ENCODE measurements at places on chromosomes 4 and X. TPM values are rescaled to one million over a fixed set of nuclear protein-coding genes. Genes with fewer than 3 reads are reported as not detected.

Gene USP51
- polyA plus RNA-seq: 1.1 TPM

Gene GABRE
- polyA plus RNA-seq: 0.22 TPM

DNA sequence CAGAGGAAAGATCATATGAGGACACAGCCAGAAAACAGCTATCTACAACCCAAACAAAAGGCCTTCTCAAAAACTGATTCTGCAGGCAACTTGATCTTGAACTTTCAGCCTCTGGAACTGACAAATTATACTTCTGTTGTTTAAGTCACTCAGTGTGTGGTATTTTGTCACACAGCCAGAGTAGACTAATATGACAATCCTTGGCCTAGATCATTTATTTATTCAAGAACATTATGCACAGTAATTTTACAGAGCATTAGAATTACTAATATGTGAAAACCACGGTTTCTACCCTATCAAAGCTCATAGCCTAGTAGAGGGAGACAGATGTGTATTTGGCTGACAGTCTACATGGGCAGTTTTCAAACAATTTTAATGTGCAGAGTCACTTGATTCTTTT lies 167.8 kb upstream of the PCDH18 start:
- DNase-seq: no peak

Gene PLK4
- polyA plus RNA-seq: 2.5 TPM

DNA sequence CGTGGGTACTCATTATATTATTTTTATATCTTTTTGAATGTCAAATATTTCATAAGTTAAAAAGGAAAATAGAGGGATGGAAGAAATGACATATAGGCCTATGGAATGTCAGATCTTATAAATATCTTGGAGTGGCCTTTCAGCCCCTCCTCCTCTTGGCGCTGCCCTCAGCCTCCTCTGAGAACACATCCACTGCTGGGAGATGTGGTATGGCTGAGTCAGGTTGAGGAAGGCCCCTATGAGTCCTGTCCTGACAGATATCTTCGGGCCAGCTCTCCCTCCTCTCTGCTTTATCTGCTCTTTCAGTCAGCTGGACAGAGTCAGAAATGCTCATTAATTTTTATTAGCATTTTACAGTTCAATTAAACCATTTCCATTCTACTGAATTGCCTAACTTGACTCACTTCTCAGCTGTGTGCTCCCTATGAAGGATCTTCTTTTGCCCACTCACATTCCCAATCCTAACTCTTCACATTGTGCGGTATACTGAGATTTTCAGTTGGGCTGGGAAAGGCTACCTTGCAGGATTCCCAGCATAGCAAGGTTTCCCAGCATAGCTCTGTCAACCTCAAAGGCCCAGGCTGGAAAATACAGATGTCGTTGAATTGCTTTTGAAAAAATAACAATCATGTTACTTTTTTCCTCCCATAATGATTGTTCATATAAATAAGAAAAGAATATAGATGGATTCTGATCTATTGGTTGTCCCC lies 128.0 kb downstream of the ARHGEF9 start:
- DNase-seq: no peak

DNA sequence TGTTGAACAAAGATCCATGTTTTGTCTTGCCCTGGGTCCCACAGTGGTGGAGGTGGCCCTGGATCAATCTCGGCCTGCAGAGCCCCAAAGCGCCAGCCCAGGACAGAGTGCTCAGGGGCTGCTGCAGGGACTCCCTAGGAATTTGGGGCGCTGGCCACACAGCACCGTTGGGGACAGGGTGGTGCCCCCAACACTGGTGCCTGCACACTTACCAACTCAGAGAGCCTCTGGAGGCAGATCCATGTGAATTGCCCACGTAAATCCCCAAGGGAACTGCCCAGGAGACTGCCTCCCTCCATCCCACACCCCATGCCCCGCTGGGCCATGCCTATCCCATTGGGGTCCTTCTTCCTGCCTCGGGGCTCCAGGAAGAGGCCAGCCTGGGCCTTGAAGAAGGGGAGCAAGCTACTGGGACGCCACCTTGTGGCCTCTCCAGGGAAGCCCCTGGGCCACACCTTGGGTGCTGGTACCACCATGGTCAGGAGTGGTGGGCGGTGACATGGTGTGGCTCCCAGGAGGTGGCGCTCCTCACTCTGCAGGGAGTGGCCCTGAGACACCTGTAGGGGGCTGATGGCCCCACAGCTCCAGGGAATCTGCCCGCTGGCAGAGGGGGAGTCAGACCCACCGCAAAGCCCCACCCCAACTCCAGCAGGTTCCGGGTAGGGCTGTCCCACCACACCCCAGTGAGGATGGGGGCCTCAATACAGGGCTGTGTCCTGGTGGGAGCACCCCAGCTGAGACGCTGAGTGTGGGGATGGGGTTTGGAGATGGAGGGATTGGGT lies 22.8 kb downstream of the CFAP99 start:
- DNase-seq: no peak

GRCh38 chr4:5933116-5933515 lies 40.2 kb upstream of the CRMP1 start:
- DNase-seq: no peak

DNA sequence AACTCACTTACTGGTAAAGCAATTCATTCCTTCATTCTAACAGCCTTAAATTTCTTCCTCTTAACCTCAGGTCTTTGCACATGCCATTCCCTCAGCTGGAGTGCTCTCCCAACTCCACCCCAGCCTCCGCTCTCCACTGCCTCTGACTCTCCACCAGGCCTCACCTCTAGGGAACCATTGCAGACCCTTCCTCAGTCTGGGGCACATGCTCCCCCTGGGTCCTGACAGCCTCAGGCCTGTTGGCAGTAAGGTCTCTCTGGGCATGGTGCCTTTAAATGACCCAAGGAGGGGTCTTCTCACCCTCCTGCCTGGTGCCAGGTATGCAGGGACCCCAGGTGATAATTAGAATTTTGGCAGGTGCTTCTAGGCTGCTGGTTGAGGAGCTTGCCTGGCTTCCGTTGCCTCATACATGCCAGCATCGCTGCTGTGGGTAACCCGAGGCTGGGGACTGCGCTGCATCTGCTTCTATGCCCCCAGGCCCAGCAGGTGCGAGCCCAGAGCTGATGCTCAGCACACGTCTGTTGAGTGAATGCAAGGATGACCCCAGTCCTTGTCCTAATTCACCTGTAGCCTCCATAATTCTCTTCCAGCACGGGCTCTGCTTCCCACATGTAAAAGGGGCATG lies 27.5 kb upstream of the GPR78 start:
- no peak for DNase-seq

GRCh38 chr4:157043131-157043530 lies 32.8 kb upstream of the GLRB start:
- DNase-seq: peak; percentile 2

Gene ASB12
- polyA plus RNA-seq: not detected

GRCh38 chrX:109952985-109953905 lies 49.7 kb upstream of the TMEM164 start:
- no peak for DNase-seq

GRCh38 chrX:23515028-23515427 lies 152.3 kb upstream of the PRDX4 start:
- no peak for DNase-seq

DNA sequence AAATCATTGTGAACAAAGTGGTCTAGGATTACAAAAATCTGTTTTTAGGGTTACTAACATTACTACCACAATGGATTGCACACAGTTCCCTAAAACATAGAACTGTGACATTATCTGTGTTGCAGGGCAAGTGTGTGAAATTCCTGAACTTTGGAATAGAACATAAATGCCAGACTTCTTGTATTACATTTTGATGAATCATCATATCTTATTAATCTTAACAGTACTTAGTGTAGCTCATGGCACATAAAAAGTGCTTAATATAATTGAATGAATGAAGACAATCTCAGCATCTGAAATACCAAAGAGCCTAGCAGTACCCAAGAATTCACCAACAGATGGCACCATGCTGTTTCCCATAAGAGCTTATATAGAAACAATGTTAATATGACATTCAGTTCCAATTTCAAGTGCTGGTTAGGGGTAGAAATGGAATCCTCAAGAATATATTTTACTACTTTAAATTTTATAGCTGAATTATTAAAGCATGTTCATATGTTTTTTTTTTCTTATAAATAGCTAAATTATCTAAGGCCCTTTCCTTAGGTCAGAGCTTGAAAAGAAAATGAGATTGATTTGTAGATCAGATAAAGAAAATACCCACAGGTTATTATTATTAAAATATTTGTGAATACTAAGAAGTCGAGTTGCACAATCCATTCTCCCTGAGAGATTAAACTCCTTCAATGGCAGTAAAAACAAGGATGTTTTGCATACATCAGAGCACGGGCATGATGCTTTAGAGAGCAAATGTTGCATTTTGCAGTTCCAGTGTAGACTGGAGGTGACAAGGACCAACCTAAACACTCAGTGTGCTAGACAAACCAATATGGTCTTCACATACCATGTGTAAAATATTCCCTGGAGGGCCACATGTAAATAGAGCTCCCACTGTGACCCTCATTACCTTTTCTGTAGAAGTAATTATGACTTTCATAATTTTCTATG lies 25.7 kb upstream of the SHISA3 start:
- peak; percentile 77 for DNase-seq

- DNase-seq: no peak
Observed at GRCh38 chr4:110638089-110638746, 15.3 kb upstream of the PITX2 start.

All from brain (organoid and tissue), 16 donors.